ENCODE measurements at places on chromosomes 1 and 21.

- DNase-seq = no peak
- H3K4me1 ChIP-seq = no peaks in the 10 kb centered on the region
- no peaks in the 10 kb centered on the region for H3K36me3 ChIP-seq
Measured at GRCh38 chr1:246032031-246032551, 475.0 kb downstream of the SMYD3 start.

DNA sequence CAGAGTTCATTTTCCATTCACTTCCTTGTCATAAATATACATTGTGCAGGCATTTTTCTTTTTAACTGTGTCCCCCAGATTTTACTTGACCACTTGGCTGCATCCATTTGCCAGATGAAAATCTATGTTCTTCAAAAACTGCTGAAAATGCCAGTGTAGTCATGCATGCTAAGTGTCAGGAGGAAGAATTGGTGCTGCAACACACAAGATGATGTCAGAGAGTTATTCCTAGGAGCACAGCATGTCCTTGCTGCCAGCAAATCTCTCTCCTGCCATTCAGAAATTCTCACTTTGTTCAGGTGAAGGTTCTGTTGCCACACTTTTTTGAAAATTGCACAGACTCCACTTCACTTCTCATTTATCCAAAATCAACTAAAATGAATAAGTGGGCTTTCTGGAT lies 106.4 kb upstream of the MAGI3 start:
- no peak overlapping the region for H3K27ac ChIP-seq
- DNase-seq = no peak
- H3K27me3 ChIP-seq = no peaks in the 10 kb centered on the region
- H3K4me1 ChIP-seq = no peaks in the 10 kb centered on the region

DNA sequence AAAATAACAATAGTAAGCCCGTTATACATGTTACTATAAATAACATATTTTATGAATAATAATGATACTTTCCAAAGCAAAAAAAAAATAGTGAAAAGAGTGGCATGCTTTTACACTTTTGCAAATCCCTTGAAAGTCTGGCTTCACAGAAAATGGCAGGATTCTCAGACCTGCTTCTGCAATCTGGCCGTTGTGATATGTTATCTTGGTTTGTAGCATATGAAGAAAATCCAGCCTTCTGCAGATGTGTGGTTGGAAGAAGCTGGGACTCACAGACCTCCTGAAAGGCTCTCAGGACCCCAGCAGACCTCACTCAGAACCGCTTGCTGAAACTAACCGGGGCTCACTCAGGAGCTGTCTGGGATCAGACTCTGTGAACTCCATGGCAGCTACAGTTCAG lies 256.0 kb upstream of the TMEM51 start:
- DNase-seq = no peak
- peaks cover 11% of the 10 kb centered on the region for H3K27me3 ChIP-seq
- peaks cover 3% of the 10 kb centered on the region for H3K4me1 ChIP-seq
- H3K4me3 ChIP-seq = no peak overlapping the region
- H3K27ac ChIP-seq = no peak overlapping the region

GRCh38 chr1:27538793-27539192 lies 48.8 kb upstream of the WASF2 start:
- peak overlapping the region; percentile 69 for H3K27ac ChIP-seq
- no peaks in the 10 kb centered on the region for H3K36me3 ChIP-seq
- no peaks in the 10 kb centered on the region for H3K27me3 ChIP-seq

All from heart right ventricle (tissue), 16 donors.